ENCODE measurements at places on chromosomes 2 and 18.

DNA sequence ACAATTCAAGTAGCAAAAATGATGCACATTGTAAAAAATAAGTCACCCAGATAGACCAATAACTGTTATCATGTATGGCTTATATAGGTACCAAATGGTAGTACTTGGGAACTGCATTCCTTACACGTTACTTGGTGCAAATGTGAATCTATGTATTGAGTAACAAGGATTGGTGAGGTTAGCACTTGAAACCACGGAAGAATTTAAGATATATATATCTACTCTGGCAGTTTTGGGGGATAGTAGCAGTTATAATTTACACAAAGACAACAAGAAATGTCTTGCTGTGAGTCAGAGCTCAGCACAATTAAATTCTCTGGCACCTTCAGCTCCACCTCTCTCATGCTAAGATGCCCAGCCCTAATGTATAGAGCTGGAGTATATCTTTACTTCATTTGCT is 359.4 kb upstream of the RAB12 start:
- DNase-seq, result no peak

GRCh38 chr2:192828175-192828574 is 633.4 kb upstream of the TMEFF2 start:
- no peak for DNase-seq

DNA sequence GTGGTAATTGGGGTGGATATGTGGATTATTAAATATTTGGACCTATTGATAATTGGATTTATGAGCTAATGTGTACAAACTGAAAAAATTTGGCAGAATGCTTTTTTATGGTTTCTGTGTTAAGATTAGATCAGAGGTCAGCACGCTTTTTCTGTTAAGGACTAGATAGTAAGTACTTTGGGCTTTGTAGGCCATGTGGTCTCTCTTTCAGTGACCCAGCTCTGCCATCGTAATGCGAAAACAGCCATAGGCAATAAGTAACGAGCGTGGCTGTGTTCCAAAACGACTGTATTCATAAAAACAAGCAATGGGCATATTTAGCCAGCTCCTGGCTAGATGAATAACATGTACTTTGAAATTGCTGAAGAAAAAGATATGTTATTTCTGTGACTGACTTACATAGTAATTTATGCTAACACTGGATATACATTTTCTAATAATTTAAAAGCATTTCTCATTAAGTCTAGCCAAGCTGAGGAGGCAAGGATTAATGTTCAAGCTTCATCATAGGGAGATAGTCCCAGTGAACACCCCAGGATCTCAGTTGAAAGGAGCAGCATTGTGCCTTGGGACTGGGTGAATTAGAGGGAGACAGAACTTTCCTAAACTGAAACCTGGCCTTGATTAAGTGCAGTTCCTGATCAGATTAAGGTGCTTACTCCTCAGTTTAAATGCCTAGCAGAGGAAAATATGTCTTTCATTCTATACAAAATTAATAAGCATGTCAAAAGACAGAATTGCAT is 20.0 kb downstream of the CCDC138 start:
- no peak for DNase-seq

GRCh38 chr2:120520929-120521912 is 175.3 kb downstream of the INHBB start:
- DNase-seq, result no peak

DNA sequence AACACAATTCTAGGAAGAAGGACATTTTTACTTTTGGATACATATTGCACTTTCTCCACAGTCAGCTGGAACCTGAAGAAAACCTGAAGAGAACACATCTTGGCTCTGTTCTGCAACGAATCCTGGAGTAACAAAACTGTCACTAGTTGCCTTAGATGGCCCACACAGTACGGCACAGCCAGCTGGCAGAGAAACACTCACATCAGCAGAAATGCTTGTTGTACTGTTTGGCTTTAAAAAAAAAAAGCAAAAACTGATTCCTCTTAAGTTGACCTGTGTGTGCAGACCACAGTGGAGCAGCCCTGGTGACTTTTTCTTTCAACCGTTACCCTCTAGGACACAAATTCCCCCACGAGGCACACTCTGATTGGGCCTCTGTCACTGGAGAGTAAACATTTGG is 152.3 kb upstream of the TWIST2 start:
- no peak for DNase-seq

DNA sequence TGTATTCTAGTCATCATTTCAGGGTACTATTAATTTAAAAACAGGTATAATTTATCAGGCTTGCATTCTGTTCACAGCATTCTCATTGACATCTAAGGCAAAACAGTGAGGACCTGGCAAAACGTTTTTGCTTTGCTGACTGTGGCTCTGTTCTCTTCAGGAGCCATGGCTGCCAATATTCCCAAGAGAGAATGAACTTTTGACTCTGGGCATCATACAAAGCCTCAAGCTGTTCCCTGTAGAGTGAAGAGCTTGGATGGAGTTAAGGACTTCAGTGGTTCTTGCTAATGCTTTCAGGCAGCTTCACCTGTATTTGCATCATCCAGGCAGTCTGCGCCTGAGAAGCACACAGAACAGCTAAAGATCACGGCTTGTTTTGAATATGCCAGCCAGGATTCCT is 65.9 kb upstream of the CAVIN2 start:
- DNase-seq, result no peak

DNA sequence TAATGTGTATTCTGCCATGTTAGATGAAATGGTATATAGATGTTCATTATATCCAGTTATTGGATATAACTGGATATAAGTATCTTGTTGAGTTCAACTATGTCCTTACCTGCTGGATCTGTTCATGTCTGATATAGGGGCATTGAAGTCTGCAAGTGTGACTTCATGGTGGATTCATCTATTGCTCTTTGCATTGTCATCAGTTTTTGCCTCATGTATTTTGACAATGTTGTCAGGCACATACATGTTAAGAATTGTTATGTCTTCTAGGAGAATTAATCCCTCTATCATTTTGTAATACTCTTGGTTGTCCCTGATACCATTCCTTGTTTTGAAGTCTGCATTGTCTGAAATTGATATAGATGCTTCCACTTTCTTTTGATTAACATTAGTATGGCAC is 15.4 kb downstream of the ZNF24 start:
- DNase-seq, result no peak

- DNase-seq, result no peak
These were observed 1995.5 kb upstream of the CELF4 start for GRCh38 chr18:39561126-39561525.
